ENCODE measurements at places on chromosomes 2 and 18. TPM values are rescaled to one million over a fixed set of nuclear protein-coding genes. Genes with fewer than 3 reads are reported as not detected.

The AMER3 gene
- not detected for polyA plus RNA-seq

DNA sequence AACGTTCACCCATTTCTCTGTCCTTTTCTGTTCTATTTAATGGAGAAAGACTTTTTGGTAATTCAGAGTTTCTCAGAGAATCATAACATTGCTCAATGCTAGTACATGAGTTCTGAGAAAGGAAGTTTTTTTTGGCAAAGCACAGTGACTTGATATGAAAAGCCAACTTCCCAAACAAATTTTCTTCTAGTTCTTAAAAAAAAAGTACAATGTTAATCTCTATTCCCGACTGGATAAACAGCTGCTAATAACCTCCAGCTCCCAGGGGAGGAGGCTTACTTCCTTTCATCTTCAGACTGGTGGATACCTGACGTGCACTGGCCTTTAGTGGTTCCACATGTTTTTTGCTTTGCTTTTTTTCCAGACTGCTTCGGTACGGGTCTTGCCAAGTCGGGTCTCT lies 284.6 kb upstream of the CCDC68 start:
- DNase-seq = peak; percentile 65

- DNase-seq = no peak
Observed at GRCh38 chr2:171966235-171966634, 33.5 kb upstream of the METAP1D start.

GRCh38 chr2:114642166-114642770 lies 199.8 kb downstream of the DPP10 start:
- no peak for DNase-seq

- DNase-seq = no peak
Observed at GRCh38 chr2:234305846-234306245, 191.0 kb downstream of the ARL4C start.

DNA sequence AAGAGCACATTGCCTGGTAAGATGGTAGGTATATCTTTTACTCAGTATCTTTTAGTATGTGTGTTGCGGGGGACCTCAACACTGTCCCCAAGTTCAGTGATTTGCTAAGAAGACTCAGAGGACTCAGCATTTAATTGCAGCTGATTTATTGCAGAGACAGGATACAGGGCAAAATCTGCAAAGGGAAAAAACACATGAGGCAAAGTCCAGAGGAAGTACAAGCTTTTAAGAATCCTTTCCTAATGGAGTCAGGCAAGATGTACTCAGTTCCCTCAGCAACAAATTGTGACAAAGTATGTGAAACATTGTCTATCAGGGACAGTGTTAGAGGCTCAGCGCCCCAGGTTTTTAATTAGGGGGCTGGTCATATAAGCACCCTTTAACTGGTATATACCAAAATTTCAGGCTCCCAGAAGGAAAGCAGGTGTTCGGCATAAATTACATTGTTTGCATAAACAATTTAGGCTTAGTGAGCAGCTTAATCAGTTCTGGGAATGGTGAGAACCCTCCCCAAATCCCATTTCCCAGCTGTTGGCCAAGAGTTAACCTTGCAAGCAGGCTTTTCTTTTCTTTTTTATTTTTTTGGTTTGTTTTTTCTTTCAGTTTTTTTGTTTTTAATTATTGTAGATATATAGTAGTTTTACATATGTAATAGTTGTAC lies 41.7 kb downstream of the RAB3GAP1 start:
- no peak for DNase-seq

The CIB4 gene
- polyA plus RNA-seq = 3.9 TPM

The G6PC2 gene
- polyA plus RNA-seq = not detected

DNA sequence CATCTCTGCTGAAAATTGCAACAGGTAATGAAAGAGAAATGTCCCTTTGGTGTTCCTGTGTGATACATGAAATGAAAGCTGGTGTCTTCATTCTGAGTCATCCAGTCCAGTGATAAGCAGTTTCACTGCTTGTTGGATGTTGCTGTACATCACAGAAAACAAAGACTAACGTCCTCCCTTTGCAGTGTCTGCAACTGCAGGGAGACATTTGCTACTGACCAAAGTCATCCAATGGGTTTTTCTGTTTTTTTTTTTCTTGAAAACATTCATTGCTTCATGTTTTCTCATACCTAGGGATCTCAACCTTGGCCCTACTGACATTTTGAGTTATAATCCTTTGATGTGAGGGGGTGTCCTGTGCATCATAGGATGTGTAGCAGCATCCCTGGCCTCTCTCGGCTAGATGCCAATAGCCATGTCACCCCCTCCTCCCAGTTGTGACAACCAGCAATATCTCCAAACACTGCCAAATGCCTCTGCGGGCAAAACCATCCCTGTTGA lies 63.6 kb upstream of the FZD5 start:
- no peak for DNase-seq
